OCI-LY7 (cell line): ENCODE measurements at places on chromosomes 11 and 22. TPM values are rescaled to one million over a fixed set of nuclear protein-coding genes. Genes with fewer than 3 reads are reported as not detected.

The KRTAP5-7 gene
- not detected in 2 replicates for total RNA-seq

The TMEM191B gene
- 0.50 and 2.4 TPM in 2 replicates for total RNA-seq

The NELL1 gene
- total RNA-seq, result not detected in 2 replicates

The TPH1 gene
- total RNA-seq, result 0.23 and 0.39 TPM in 2 replicates

The PDXP gene
- 54.0 and 55.8 TPM in 2 replicates for total RNA-seq

The MRGPRX4 gene
- total RNA-seq, result not detected in 2 replicates

DNA sequence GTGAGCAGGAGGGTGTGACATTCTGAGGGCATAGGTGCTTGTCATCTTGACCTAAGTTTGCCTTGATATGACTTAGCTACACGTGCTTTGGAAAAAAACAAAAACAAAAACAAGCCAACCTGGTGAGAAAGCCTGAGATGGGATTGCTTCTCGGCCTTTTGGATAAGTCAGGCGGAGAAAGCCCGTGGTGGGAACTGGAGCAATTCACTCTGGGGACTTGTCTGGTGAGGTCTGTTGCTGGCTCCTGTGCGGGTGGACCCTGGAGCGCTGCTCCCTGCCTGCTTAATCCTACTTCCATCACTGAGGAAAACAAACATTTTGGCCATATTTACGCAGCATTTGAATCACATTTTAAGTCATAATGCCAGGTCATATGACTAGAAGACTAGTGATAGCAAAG is 100.3 kb downstream of the SNX19 start:
- DNase-seq, result no peak

- DNase-seq, result no peak
Observed at GRCh38 chr11:3122775-3123201, 42.3 kb downstream of the OSBPL5 start.

DNA sequence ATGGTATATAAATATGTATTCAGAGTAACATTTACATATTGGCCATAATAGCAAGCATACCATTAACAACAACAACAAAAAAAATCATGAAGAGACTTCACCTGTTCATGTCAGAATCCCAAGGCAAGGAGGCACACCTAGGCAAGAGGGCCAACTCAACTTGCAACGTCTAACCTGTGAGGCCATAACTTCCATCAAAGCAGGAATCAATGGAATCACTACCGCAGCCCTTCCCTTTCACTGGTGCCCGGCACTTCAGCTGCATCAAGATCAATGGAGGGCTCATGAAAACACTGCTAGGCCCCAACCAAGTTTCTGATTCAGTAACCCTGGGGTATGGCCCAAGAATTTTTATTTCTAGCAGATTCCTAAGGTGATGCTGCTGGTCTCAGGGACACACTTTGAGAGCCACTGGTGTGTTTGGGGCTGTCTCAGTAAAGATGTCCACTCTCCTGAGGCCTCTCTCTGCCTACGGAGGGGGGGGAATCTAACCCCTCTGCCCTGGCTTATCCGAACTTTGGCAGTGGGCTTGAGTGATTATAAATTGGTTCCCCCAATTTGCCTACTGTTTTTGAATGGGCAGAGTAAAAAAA is 8.0 kb downstream of the ZFTA start:
- DNase-seq, result no peak

GRCh38 chr22:43897751-43898261 is 6.0 kb upstream of the PNPLA5 start:
- no peak for DNase-seq

- DNase-seq, result no peak
Observed at GRCh38 chr11:84455691-84456090, 1169.5 kb upstream of the CCDC90B start.
